ENCODE measurements at places on chromosomes 7 and 10. TPM values are rescaled to one million over a fixed set of nuclear protein-coding genes. Genes with fewer than 3 reads are reported as not detected.

DNA sequence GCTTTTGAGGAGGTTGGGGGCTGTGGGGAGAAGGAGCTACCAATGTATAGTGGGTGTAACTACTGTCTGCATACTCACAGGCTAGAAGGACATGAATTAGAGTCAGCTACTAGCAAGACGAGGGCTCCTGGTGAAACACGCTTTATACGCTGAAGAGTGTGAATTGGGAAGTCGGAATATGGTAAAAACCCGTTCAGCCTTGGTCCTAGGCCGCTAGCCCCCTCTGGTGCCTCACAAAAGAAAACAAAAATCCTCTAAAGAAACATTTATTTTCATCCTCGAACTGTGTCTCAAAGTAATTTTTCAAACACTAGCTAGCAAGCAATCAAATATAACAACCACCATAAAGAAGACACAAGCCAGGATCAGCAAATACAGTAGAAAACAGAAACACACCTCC is 338.1 kb upstream of the SEMA3C start:
- no peak for DNase-seq

Gene DRGX
- total RNA-seq: not detected

GRCh38 chr10:118865998-118866693 is 111.4 kb upstream of the CACUL1 start:
- DNase-seq: no peak

GRCh38 chr7:33400214-33400538 is 270.8 kb downstream of the BBS9 start:
- no peak for DNase-seq

GRCh38 chr7:76193466-76193865 is 8.2 kb upstream of the SRRM3 start:
- no peak for DNase-seq

- no peak for DNase-seq
Measured at GRCh38 chr7:48976253-48976652, 51.9 kb downstream of the CDC14C start.

Gene CYP2E1
- 0.17 TPM for total RNA-seq

GRCh38 chr10:97169911-97170693 is 15.7 kb downstream of the SLIT1 start:
- no peak for DNase-seq

DNA sequence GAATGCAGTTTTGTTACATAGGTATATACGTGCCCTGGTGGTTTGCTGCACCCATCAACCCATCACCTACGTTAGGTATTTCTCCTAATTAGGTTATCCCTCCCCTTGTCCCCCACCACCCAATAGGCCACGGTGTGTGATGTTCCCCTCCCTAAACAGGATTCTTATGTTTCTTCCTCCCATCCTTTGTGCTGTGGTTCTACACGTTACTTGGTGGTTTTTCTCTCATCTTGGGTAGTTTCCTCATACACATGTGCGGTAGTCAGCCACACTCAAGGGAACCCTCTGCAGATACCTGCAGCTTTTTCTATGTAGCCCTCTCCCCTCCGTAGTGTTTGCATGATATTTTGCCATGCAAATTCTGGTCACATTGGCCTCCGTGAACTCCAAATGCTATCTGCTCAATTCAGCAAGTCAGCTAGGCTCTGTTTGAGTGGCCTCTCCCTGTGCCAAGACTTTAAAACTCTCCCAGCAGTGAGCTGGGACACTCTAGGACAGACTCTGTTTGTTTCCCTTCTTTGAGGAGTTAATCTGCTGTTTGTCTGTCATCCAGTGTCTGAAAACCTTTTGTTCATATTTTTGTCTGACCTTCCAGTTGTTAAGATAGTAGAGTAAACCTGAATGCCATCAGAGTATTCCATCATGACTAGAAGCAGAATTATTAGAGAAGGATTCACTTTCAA is 41.0 kb downstream of the RABGEF1 start:
- no peak for DNase-seq

DNA sequence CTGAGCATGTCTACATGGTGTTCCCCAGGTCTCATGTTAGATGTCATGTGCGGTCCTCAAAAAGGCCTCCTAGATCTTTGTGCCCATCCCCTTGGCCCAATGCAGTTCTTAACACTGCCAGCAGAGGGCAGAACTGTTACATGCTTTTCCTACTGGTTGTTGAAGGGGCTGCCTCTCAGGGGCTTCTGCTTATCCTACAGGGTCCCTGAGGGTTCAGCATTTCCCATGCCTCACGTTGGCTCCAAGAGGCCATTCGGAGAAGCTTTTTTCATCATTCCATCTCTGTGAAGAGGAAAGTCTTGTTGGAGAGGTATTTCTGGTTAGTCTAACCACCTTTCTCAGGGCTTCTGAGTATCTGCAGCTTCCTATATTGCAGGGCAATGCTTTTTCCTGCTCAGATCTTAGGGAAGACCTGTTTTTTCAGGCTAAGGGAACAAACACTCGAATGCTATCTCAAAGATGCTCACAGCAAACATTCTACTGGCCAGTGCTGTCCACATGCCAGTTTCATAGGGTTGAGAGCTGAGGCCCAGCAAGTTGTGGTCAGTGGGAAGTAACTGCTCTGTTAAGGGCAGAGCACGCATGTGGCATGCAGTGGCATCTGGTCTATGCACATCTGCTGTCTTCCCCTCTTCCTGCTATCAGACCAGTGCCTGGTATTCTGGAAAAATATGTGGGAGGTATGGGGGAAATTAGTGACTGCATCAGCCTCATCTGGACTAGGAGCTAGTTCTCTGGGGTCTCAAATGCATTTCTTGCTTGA is 31.5 kb downstream of the MBL2 start:
- DNase-seq: no peak

DNA sequence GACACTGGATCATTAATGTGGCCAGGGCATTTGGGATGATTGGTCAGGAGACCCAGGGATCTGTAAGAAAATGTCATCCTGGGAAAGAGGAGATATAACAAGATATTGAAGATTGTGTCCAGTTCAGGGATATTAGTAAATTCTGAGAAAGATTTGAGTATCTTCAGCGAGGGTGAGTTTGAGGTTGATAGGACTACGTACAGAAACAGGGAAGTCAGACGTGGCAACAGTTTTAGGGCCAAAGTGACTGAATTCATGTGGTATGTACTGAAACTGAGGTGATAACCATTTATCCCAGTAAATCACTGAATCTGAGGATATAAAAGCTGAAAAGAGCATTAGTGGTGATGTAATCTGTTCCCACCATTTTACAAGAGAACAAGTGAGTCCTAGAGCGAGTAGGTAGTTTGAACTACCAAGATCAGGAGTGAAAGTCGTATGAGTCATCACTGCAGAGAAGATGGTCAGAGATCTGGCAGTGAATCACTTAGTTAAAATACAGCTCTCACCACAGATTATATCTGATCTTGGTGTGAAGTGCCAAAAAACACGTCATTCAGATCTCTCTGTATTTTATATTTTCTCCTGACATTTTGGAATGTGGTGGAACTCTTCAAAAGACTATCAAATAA is 220.5 kb downstream of the CDK14 start:
- peak; percentile 95 for DNase-seq

- DNase-seq: no peak
Measured at GRCh38 chr10:31001740-31002139, 29.9 kb downstream of the ZNF438 start.

DNA sequence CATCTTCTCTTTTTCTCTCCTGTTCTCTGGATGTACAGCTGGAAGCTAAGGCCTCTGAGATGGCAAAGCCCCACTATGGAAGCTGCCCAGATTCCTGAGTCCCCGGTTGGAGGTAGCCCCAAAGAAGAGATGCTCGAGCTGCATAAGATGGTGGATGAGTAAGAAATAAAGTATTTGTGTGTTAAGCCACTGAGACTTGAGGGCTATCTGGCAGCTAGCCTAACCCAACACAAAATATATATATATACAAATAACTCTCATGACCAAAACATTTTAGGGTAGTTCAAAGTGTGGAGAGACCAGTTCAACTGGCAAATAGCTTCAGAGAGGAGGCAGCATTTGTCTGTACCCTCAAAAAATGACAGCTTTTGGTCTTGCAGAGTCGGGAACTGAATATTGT is 72.4 kb upstream of the PDE1C start:
- no peak for DNase-seq

Gene CPA2
- total RNA-seq: 0.14 TPM

Gene CLEC2L
- not detected for total RNA-seq

Gene RBP4
- 2.7 TPM for total RNA-seq

DNA sequence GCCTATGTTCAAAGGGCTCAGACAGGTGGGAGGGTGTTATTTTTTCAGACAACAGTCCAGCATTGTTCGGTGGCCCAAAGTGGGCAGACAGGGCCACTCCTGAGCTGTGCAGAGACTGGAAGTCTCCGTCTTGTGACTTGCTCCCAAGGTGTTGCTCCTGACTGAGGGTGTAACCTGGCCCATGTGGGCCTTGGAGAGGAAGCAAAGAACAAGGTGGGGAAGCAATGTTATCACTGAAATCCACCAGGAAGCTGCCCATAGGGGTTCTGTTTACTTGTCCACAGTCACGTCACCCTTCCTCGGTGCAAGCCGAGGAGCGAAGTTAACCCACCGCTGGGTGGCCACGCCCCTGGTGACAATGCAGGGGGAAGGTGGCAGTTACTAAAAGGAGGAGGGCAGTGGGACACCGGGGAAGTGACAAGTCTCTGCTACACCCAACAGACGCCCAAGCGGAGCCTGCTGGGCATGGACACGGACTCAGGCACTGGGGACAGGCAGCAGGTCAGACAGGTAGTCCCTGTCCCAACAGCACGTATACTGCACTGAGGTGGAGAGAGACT is 311.6 kb upstream of the MKI67 start:
- DNase-seq: no peak

DNA sequence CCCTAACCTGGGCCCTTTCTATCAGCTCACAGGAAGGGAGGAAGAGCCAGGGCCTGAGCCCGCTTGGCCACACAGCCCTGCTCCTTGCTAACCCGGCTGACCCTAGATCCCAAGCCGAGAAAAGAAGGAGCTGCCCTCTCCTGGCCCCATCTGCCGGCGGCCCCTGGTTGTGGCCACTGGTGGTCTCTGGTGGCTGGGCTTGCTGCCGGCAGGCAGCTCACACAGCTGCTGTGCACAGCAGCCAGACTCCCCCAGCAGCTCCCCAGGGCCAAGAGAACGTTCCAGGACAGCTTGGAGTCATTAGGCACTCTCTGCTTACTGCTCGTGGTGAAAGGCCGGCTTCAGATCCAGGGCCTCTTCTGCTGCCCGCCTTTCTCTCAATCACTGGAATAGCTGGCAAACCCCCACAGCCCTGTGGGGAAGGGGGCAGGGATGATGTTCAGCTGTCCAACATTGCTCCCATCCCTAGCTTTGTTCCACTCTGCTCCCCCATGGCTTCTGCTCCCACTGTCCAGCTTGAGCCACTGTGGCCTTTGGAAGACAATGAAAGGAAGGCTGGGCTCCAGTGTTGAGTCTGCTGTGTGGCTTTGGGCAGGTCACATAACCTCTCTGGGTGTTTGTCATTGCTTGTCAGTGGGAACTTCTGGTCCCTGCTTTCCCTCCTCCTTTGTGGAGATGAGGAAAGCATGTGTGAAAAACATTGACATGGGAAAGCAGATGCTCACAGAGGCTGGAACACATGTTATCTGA is 35.4 kb upstream of the COL13A1 start:
- DNase-seq: no peak

GRCh38 chr7:49788455-49789059 is 15.1 kb downstream of the VWC2 start:
- no peak for DNase-seq

GRCh38 chr10:33099748-33100147 is 141.7 kb upstream of the ITGB1 start:
- no peak for DNase-seq

GRCh38 chr10:127877116-127877515 is 15.6 kb downstream of the CLRN3 start:
- no peak for DNase-seq

Gene RNLS
- 7.1 TPM for total RNA-seq

- DNase-seq: no peak
Measured at GRCh38 chr7:157090485-157091165, 48.1 kb upstream of the UBE3C start.

DNA sequence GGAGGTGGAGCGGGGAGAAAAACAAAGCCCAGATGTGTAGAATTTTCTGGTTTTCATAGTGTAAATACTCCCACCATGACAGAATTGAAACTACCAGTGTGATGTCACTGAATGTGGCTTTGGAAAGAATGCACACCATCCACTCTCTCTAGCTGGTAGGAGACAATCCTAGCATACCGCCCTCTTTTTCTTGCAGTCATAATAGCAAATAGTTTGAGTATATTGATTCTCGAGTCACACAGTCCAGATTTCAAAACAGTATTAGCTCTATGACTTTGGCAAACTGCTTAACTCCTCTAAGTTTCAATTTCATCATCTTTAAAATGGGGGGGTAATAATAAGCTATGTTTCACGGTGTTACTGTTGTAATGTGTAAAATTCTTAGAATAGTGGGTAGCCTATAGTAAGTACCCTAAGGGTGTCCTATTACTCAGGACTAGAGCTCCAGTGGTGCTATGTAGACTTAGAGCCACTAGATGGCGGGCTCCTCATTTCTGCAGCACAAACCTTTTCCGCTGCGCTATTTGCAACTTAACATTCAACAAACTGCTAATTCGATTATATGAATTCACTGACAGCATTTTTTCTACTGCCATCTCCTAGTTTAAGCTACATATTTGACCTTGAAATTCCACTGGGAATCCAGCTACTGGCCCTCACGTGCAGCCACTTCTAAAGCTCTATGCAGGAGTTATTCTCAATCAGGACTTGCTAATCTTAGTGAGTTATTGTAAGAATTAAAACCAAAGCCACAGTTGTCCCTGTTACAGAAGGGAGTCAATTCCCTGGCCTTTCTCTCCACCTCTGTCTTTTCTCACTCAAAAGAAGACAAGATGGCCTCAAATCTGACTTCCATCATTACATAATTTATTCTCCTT is 18.7 kb downstream of the TAS2R40 start:
- DNase-seq: peak; percentile 44

Gene PDE1C
- total RNA-seq: 5.9 TPM

- no peak for DNase-seq
Measured at GRCh38 chr10:89296220-89296648, 5.6 kb upstream of the IFIT2 start.

Gene AQP1
- total RNA-seq: 0.72 TPM

DNA sequence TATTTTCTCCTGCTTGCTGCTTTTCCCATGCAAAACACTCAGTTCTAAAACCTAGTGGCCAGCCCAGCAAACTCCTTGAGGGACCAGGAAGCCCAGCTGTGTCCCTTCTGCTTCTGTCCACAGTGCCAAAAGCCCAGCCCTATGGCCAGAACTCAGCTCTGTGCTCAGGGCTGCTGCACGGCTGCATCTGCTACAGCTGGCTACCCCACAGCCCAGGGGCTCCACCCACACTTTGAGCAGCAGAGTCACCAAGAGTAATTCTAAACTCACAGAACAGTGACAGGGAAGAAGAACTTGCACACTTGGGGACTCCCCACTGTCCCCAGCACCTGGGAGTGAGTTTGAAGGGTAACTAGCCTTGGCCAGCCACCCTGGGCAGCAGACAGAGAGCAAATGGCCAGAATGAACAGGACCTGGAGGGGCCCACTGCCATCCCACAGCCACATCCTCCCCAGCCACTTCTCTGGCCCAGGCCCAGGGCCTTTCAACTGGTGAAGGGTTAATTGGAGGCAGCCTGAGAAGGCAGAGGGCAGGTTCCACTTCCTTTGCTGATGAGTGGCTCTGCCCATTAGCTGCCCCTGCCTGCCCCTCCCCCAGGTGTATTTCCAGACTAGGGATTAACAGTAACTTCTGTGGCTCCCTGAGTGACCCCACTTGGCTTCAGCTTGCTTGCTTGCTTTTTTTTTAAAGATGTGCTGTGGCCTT is 28.1 kb upstream of the TRIM8 start:
- no peak for DNase-seq
